ENCODE measurements at places on chromosomes 7 and 10.

DNA sequence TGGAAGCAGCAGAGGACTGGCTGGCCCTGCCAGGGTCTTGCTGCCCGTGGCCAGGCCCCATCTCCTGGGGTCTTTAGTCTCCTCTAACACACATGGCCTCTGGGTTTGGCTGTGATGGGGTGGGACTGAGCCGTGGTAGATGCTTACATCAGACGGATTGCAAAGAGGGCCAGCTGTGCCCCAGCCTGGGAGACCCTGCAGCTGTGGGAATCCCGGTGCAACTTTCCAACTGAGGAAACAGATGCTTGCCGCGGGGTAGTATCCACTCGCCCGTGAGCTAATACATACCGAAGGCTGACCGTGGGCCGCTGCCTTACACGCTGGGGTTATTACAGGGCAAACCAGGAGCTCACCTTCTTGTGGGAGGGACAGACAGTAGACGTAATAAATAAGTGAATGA lies 24.1 kb upstream of the SH2B2 start:
- no peak for DNase-seq

- no peak for DNase-seq
Measured at GRCh38 chr7:95908499-95908898, 136.1 kb downstream of the DYNC1I1 start.

- no peak for DNase-seq
Measured at GRCh38 chr7:7491044-7491443, 44.6 kb downstream of the COL28A1 start.

DNA sequence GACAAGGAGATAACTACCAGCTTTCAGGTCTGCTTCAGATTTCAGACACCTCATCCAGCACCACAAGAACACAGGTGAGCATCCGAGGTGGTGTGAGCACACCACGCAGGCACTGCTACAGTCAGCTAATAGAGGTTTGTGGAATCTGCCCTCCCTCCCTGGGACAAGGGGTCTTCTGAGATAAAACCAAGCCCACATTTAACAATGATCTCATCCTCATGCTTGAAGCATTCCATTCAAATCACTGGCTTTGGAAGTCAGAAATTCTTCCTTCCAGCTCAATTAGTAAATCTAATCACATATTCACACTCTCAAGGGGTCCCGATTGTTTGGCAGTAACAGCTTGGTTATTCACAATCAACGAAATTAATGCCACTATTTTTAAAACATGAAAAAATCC lies 331.4 kb downstream of the ELMO1 start:
- no peak for DNase-seq

DNA sequence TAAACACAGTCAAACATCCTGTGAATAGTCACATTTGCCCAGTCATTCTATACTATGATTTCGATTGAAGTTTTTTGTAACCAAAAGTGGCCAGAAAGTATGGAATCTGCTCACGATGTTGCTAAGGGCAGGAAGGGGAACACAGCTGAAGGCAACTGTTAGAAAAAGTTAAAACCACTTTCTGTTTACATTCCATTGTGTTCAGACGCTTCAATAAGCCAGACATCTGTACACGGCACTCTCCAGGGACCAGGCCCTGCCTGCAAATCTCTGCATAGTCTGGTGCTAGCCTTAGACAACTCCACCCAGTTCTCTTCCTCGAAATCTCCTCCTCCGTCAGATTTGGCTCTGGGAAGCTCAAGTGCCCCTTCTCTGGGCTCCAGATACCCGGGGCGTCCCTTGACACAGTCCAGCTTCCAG lies 17.1 kb upstream of the TMEM120A start:
- no peak for DNase-seq

Data from natural killer cell (primary cell).